ENCODE measurements at places on chromosomes 13 and 19. TPM values are rescaled to one million over a fixed set of nuclear protein-coding genes. Genes with fewer than 3 reads are reported as not detected.

Gene SHISA2
- 43.8 TPM for total RNA-seq

Gene ZNF888
- total RNA-seq, result 5.2 TPM

Gene CEACAM21
- 0.64 TPM for total RNA-seq

Gene ERICH4
- not detected for total RNA-seq

Gene IL17D
- total RNA-seq, result 2.0 TPM

Gene FOSB
- 109 TPM for total RNA-seq

Gene TNFRSF19
- 7.9 TPM for total RNA-seq

Gene CEACAM4
- not detected for total RNA-seq

Gene DIRAS1
- total RNA-seq, result 0.64 TPM

Gene TPM4
- 430 TPM for total RNA-seq

Gene RXFP2
- not detected for total RNA-seq

Gene ANKRD24
- total RNA-seq, result 0.98 TPM

Gene TBC1D17
- 31.8 TPM for total RNA-seq

Gene ANKLE1
- total RNA-seq, result 1.6 TPM

Gene SF3A2
- 33.3 TPM for total RNA-seq

Gene ZNF235
- 16.0 TPM for total RNA-seq

Gene NANOS3
- not detected for total RNA-seq

Gene SIAH3
- not detected for total RNA-seq

Gene CERS1
- not detected for total RNA-seq

Gene CPAMD8
- 20.2 TPM for total RNA-seq

Gene ZNF578
- total RNA-seq, result 1.3 TPM

Gene C1QTNF9
- total RNA-seq, result not detected

Gene INSL3
- not detected for total RNA-seq

Gene TMEM221
- 0.73 TPM for total RNA-seq

Gene MED29
- total RNA-seq, result 49.5 TPM

Gene SCEL
- 0.88 TPM for total RNA-seq

Gene AP2A1
- total RNA-seq, result 59.3 TPM

Gene OXGR1
- 2.0 TPM for total RNA-seq

Gene UBE2L5
- 0.98 TPM for total RNA-seq

Gene ACP7
- total RNA-seq, result not detected

Gene ETFB
- 214 TPM for total RNA-seq

Gene MATK
- 5.6 TPM for total RNA-seq

Gene AMER2
- 9.1 TPM for total RNA-seq

All from breast epithelium (tissue), 4 donors.